Activated CD4-positive, alpha-beta T cell treated with anti-CD3 and anti-CD28 coated beads, Interleukin-2, amount 50 U/mL, for 48 hours (primary cell): ENCODE measurements at places on chromosomes 4 and X.

- no peak for DNase-seq
These were observed 74.3 kb downstream of the WFS1 start for GRCh38 chr4:6343939-6344408.

DNA sequence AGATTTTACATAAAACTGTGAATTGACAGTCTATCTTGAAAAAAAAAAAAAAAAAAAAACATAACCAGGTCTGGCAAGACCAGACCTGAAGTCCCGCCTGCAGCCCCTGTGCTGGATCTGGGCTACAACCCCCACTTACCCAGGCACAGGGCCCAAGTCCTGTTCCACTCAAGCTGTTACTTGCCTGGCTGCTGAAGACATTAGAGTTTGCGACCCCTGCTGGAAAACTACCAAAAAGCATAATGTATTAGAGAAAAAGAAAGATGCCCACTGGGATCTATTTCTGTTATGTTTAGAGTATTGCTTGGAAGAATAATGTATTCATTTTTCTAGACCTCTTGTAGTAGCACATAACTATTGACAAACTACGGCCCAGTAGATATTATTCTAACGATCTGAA, 4.7 kb downstream of the HS3ST1 start:
- DNase-seq: no peak

DNA sequence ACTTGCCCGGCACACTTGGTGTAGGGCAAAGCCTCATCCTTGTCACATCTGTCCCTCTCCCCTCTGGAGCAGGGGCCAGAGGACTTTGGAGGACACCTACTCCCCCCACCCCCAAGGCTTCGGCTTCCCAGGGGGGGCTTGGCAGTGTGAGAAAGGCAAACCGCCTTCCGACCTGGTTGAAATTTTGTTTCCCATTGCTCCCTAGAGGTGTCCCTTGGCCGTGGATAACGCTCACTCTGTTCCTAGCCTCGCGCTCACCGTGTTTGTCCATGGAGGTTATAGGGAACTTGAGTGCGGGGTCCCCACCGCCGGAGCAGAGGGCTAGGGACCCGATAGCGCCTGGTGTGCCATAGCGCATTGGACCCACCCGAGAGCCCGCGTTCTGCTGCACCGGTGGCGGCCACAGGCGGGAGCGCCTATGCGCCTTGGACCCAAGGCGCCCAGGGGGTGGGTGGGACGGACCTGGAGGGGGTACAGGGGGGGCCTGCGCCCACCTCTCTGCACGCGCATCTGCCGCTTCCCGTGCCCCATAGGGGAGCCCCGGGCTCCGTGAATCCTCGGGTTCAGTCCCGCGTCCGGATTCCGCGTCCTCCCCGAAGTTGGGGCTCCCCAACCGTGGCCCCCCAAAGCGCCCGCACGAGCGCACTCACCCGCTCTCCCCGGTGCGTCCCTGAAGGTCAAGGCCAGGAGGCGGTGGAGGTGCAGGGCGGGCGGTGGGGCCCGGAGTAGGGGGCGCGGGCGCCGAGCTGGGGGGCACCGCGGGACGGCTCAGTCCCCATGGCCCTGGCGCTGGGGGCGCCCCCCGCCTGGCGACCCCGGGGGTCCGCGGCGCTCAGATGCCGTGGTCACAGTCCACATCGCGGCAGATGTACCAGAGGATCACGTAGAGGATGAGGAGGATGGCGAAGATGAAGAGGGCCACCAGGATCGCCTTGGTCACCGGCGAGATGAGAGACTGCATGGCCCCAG, 82.7 kb upstream of the DHRSX start:
- no peak for DNase-seq

- DNase-seq: no peak
These were observed 49.9 kb upstream of the TEX13D start for GRCh38 chrX:124282580-124282979.

DNA sequence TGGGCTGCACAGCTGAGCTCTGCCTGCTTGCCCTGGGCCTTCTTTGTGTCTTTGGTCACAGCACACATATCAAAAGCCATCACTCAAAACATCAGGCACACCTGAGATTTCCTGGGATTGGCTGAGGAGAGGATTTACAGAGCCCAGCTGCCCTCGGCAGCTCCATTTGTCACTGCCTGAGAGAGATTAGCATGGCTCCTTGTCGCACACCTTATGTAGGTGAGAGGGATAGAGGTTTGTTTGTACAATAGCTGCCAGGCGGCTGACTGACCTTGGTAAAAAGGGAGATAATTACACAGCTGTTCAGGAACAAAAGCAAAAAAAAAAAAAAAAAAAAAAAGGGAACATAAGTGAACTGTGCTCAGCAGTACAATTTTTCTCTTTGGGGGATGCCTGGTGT, 63.2 kb downstream of the MGST2 start:
- DNase-seq: no peak

DNA sequence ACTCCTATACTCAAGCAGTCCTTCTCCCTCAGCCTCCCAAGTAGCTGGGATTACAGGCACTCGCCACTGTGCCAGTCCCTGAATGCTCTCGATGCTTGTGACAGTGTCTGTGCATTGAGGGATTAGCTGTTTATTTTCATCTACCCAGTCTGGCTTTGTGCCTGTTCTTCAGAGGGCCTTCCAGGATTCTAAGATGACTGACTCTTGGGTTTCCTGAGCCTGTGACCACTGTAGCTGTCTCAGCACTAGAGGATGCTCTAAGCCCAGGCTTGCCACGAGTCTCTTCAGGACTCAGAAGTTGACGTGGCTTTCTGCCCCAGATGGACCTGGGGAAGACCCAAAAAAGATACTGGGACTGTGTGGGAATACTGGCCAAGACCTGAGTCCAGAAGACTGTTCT, 201.4 kb downstream of the ARHGAP10 start:
- no peak for DNase-seq

- DNase-seq: no peak
These were observed 645.9 kb downstream of the ANKRD50 start for GRCh38 chr4:124066595-124066994.

- DNase-seq: no peak
These were observed 262.0 kb downstream of the BCOR start for GRCh38 chrX:39835776-39836175.

GRCh38 chr4:31086756-31087330, 366.7 kb downstream of the PCDH7 start:
- no peak for DNase-seq

DNA sequence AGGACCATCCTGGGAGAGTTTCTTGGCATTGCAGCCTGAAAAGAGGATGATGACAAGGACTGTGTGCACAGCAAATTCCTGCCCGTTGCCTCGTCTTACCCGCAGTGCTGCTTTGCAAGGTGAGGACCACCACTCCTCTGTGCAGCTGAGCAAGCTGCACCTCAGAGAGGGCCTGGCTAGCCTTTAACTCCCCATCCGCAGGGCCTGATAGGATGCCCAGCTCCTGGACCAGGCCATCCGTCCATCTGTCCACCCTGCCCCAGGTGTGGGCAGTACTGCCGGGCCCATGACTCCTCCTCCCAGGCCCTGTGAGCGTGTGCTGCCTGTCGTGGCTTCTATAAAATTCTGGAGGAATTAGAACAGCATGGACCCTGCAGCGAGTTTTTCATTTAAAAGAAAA, 43.9 kb upstream of the PPP2R2C start:
- no peak for DNase-seq

DNA sequence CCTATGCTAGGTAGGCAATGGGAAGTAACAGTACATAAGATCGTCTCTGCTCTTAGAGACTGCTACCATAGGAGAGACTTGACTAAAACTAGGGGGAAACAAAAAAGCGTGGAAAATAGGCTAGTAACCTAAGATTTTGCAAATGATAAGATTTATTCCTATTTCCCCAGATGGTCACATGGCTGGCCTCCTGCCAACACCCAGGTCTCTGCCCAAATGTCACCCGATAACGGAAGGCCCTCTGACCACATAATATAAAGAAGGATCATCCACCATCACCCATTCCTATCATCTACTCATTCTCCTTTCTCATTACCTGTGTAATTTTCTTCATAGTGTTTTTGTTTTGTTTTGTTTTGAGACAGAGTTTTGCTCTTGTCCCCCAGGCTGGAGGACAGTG, 4.7 kb downstream of the LAMP2 start:
- DNase-seq: no peak

DNA sequence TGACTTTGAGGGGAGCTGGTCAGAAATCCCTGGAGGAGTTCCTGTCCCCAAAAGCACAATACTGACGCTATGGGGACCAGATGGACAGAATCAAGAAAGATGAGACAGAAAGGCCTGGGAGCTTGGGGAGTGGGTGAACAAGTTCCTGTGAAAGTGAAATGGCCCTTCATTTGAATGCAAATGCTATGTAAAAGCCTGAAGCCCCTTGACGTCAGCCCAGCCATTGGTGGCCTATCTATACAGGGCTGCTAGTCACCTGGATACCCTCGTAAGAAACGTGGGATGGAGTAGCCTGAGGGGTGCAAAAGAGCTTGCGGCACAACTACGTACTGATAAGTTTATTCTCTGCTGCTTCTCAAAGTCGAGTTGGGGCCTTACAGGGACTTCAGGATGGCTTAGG, at the start of gene CDX4:
TSS of gene CDX4 (plus strand) at position 223 of the 400 bp plus-strand sequence. CDS start 201 bp downstream, outside the sequence.
- DNase-seq: no peak

DNA sequence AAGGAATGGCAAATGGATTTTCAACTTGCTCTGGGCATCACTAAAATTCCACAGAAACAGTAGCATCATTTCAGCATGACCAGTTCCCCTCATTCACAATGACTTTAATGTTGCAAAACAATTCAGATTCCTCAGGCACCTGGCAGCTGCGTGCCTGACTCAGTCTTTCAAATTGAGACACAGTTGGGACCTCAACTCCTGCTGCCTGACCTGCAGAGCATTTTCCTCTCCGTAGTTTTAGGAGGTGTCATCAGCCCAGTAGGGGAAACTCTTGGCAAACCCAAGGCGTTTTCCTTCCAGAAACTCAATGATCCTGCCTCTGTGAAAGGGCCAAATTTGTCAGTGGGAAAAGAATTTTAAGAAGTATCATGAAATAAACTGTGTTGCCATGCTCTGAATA, 388.9 kb downstream of the SPRY1 start:
- DNase-seq: no peak

DNA sequence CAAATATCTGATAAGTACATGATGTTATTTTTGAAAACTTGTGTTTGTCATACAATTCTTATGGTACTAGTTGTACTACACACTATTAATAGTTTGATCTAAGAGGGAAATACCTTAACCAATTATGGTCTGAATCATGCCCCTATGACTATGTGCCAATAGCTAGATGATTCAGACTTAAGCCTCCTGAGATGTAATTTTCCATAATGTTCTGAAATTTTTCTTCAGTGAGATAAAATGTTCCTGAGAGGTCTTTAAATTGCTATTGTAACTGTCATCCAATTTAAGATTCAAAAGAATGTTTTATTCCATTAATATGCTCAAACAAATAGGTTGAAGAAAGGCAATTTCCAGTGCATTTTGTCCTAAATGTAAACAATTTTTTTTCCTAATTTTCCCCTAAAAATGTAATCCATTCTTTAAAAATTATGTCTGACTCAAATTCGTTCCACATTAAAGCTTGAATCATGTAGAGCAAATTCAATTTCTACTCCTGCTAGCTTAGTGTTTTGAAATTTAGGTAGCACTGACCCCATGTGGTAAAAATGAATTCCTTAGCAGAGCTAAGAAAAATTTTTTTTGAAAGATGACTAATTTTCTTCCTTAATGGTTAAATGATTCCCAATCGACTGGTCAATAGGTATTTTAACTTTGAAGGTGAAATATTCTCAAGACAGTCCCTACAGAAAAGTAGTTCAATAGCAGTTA, 49.1 kb downstream of the APOOL start:
- DNase-seq: no peak

GRCh38 chrX:9864011-9864410, 77.8 kb downstream of the SHROOM2 start:
- DNase-seq: no peak

DNA sequence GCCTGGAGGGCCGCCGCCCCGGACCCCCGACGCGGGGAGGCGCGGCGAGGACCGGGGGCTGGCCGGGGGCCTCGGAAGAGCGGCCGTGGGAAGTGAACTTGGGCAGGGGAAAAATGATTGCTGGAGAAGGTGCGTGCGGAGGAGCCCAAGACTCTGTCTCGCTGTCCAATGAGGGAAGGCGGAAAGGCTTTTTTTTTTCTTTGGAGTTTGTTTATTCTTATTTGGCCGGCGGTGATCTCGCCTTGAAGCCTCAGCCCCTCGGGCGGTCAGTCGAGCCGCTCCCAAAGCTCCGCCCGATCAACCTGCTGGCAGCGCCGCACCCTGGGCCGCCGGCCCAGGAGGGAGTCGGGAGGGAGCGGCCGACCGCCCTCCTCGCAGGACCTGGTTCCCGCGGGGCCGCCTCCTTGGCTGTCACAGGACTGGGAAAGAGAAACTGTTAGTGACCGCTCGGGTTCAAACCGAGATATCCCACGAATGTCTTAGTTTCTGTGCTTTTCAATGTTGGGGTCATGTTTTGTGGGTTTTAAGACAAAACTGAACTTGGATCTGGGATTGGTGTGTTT, 2.5 kb downstream of the CPEB2 start:
- DNase-seq: peak; percentile 61

GRCh38 chr4:3408793-3409330, 32.9 kb upstream of the HGFAC start:
- no peak for DNase-seq

GRCh38 chr4:26030260-26030667, 116.2 kb downstream of the SMIM20 start:
- DNase-seq: no peak

DNA sequence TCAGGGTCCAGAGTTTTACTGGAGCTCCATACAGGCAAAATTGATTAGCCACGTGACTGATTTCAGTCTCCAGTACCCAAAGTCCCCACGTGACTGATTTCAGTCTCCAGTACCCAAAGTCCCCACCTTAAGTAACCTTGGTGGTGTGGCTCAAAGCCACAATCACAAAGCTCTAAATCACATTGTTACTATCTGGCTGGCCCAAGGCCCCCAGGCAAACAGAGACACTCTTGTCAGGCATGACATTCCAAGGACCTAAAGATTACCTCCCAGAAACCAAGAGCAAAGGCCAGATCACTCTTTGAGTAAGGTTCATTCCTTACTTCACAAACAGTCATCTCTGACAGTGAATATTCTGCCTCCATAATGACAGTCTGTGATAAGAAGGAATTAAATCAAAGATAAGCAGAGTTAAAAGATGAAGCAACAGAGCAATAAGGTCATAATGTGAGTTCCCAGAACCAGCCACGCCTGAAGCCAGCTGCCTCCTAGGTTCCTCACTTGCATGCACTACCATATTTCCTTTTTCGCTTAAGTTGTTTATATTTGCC, 78.5 kb downstream of the ANXA3 start:
- DNase-seq: no peak

DNA sequence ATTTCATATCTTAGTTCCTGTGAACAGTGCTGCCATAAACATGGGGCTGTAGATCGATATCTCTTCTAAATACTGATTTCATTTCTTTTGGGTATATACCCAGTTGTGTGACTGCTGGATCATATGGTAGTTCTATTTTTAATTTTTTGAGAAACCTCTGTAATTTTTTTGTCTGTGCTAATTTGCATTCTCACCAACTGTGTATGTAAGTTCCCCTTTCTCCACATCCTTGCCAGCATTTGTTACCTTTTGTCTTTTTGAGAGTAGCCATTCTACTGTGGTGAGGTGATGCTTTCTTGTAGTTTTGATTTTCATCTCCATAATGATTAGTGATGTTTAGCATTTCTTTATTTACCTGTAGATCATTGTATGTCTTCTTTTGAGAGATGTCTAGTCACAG, 2086.5 kb upstream of the TENM3 start:
- no peak for DNase-seq
